A172 (cell line): ENCODE measurements at places on chromosomes 12 and 14. TPM values are rescaled to one million over a fixed set of nuclear protein-coding genes. Genes with fewer than 3 reads are reported as not detected.
A peak's percentile ranks its signal among the peaks of the same experiment; 100 is the strongest.

DNA sequence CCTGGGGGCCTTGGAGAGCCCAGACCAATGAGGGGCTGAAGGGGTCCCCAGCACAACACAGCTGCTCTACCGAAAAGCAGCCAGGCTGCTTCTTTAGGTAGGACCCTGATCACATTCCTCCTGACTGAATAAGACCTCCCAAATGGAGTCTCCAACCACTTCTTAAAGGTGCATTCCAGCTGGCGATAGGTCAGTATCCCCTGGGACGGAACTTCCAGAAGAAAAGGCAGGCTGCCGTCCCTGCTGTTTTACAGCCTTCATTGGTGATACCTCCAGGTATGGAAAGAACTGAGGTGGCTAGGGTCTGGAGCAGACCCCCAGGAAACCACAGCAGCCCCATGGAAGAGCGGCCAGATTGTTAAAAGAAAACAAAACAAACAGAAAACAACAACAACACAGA lies 340.6 kb downstream of the BTG1 start:
- DNase-seq: no peak

- peak; percentile 4 for DNase-seq
These were observed 753.3 kb downstream of the SLC6A15 start for GRCh38 chr12:84159260-84159659.

GRCh38 chr12:31033146-31033545 lies 40.5 kb upstream of the DDX11 start:
- no peak for DNase-seq

DNA sequence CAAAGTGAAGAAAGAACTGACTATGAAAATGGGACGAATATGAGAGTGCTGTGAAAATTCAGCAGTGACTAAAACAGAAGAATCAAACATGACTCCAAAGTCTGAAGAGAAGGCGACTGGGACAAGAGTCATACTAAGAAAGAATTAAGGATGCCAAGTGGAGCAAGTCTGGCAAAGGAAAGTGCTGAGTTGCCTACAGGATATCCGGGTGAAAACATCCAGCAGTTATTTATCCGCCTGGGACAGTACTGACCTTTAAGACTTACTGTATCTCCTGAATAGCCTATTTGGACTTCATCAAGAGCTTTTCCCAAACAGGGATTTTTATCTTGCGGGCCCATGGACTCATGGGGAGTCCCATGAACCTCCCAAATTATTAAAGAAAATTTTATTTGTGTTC lies 41.1 kb downstream of the KICS2 start:
- DNase-seq: peak; percentile 81

- no peak for DNase-seq
These were observed 10.9 kb downstream of the HIF1A start for GRCh38 chr14:61706096-61706690.

DNA sequence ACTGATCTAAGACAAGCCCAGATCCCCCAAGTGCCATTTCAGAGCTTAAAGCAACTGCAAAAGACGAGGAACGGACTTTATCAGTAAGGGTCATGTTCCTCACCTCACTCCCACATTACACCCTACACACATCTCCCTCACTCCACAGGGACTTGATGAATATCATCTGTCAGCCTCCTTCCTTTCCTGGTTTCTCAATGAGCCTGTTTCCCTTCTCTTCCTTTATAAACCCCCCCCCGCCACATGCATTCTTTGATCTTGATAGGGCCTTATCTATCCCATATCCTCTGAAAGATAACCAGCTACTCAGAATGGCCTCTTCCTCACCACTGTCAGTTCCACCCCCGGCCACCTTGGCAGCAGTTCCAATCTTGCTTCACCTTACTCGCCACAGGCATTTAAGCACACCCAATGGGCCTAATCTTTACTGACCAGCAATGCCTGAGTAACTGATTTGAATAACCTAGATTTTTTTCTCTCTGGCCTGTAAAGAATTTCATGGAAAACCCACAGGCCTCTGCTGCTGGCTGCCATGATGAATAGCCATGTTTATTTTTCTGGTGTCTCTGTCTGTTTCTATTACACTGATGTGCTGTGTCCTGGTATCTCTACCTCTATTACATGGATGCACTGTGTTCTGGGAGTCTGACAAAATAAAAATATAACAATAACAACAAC lies 138.7 kb downstream of the PHLDA1 start:
- peak; percentile 82 for DNase-seq

Gene TC2N
- not detected in 2 replicates for total RNA-seq

Gene DDX23
- 105 and 114 TPM in 2 replicates for total RNA-seq

DNA sequence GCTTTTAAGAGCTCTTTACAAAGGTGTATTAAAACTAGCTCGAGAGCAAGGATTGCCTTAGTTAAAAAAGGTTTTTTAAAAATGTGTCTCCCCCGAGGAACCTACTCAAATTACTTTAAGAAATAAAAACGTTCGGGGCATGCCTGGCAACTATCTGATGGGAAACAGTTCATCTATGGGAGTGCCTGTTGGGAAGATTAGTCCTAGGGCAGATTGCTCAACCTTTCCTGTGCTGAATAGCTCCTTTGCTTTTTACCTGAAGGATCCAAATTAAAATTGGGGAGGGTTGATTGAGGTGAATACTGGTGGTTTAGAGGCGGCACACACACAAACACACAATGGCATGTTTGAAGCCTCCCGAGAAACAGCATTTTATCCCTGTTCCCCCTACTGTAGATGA lies 541.4 kb upstream of the ATP2B1 start:
- no peak for DNase-seq

DNA sequence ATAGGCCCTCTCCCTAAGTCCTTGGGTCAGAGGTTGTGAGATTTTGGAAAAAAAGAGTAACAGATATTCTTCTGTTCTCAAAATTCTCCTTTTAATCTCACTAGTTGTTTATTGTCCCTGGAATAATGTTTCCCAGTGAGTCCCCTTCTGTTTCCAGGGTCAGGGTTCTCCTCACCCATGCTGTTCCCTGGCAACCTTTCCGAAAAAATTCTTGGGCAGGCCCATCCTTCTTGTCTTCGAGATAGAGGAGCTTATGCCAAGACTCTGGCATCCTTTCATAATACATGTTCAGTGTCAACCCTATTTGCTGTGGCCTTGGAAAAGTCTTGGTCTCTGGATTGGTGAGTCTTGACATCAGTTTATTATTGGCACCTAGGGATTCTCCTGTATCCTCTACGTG lies 212.4 kb upstream of the FAR2 start:
- no peak for DNase-seq

Gene C12orf50
- total RNA-seq: not detected in 2 replicates
